Caco-2 (cell line): ENCODE measurements at places on chromosomes 3 and 15. TPM values are rescaled to one million over a fixed set of nuclear protein-coding genes. Genes with fewer than 3 reads are reported as not detected.

The NUP210 gene
- total RNA-seq = 58.5 and 63.7 TPM in 2 replicates

The GPR27 gene
- total RNA-seq = 0.32 and 0.39 TPM in 2 replicates

The AMT gene
- 1.6 and 2.5 TPM in 2 replicates for total RNA-seq

The PLXNB1 gene
- 149 and 164 TPM in 2 replicates for total RNA-seq

The MCF2L2 gene
- 3.9 and 4.6 TPM in 2 replicates for total RNA-seq

The GOLGA6B gene
- total RNA-seq = not detected in 2 replicates

The SLC15A2 gene
- total RNA-seq = 3.8 and 4.7 TPM in 2 replicates

The IL1RAP gene
- total RNA-seq = 5.1 and 6.2 TPM in 2 replicates

The PLA2G4D gene
- not detected in 2 replicates for total RNA-seq

- DNase-seq = no peak
These were observed 4.9 kb downstream of the CHAC1 start for GRCh38 chr15:40958146-40958545.

DNA sequence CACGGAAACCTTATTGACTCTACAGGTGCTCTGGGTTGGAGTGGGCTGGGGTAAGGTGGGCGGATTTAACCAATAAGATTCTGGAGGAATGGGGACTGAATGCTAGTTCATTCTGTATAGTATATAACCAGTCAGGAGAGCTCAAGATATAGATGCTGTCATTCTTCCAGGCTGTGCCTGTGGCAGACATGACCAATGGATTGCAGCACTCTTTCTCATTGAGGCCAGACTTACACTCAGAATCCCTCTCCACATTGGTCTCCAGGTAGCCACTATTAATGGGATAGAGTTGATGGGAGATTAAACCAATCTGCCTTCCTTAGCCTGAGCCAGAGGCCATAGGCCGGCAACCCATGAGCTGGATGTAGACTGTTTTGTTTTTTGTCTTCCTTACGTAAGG is 82.8 kb upstream of the MEF2A start:
- DNase-seq = no peak

GRCh38 chr15:70589221-70589620 is 174.1 kb downstream of the UACA start:
- no peak for DNase-seq

DNA sequence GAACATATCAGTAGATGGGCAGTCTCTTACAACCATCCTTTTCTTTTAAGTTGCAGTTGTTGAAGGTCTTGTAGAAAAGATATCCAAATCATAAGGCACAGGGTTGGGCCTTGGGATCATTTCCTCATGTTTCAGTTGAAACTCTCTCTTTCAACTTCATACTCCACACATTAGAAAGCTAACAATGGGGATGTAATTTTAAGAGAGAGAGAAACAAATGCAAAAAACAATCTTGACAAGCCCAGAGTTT is 747.9 kb downstream of the ROBO1 start:
- no peak for DNase-seq

- DNase-seq = no peak
These were observed 150.5 kb upstream of the POU1F1 start for GRCh38 chr3:87426918-87427317.

DNA sequence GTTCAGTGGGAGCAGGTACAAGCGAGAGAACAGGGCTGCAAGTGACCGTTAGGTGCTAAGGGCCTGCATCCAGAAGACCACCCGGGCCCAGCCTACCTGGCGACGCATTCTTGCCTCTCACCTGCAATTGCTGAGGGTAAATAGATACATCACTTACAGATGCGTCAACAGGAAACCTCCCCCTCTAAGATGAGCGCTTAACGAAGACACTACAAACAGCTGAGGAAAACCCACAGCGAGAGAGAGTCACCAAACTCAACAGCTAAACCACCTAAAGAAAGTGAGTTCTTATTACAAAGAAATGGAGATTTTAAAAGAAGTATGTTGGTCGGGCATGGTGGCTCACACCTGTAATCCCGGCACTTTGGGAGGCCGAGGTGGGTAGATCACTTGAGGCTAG is 157.9 kb downstream of the CHSY1 start:
- DNase-seq = no peak

GRCh38 chr3:153623834-153624233 is 461.8 kb downstream of the RAP2B start:
- DNase-seq = no peak

GRCh38 chr3:38740537-38740936 is 75.5 kb downstream of the SCN10A start:
- no peak for DNase-seq

DNA sequence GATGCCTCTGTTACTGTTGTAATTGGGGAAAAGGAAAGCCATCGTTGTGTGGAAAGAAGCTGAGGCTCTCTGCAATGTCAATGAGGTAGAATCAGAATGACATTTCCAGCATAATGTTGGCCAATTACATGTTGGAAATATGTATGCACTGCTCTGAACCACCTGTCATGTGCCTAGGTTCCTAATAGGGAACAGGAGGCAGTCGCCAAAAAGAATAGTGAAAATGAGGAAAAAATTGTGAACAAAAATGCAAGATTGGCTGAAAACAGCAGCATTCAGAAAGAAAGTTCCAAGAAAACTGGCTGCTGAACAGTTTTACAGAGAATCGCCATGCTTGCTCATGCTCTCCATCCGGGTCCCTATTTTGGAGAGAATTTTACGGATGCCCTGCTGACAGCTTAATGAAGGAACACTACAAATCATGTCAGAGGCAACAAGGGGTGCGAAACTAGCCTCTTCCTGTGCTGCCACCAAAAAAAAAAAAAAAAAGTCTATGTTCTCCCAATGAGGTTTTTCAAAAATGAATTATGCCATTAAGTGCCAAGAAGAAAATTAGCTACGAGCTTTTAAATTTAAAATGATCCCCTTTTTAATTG is 305.9 kb upstream of the ARRDC4 start:
- DNase-seq = no peak

DNA sequence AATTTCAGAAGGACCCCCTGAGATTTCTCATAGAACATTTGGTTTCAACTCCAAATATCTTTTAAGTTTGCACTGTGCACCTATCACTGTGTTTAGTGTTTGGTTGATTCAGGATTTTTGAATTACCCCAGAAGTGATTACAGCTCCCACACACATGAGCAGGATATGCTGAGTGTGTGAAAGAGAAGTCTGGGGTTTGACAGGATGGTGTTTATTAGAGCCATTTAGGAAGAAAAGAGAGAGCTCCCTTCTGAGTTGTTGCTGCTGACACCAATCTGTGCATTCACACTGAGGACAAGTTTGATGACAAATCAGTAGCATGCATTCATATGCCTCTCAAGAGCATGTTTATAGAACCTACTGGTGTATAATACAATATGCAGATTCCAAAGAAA is 118.1 kb downstream of the RPL22L1 start:
- no peak for DNase-seq

- DNase-seq = no peak
These were observed 3.0 kb downstream of the SPINT1 start for GRCh38 chr15:40846841-40847222.

- no peak for DNase-seq
These were observed at the start of gene CFAP91 for GRCh38 chr3:119702530-119703527. CFAP91 (plus strand) TSS chr3:119703022; CDS start chr3:119703099, 77 bp downstream.

DNA sequence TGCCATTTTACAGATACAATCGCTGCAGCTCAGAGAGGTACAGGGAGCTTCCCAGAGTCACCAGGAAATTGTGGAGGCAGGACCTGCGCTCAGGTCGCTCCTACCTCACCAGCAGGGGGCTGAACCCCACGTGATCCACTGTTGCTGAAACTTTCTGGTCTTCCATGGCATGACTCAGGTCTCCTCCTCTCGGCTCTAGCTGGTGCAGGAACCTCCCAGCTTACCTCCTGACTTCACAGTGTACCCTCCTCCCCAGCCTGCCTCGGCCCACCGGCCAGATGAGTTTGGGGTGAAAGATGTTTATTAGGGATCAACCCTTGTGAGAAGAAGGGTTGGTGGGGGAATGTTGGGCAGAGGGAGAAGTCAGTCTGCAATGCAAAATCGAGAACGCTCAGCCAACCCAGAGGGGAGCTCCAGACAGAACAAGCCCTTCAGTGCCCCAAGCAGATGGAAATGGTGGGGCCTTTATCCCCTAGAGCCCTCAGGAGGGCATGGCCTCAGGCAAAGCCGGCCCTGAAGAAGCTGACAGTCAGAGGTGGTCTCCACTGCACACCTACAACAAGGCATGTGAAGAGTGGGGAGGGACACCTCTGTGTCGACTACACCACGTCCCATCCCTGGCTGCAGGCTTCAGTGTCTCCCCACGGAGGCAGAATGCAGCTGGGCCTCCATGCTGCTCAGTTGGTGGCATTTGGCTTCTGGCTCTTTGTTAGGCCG is 118.6 kb upstream of the PRR20G start:
- DNase-seq = peak; percentile 35

- DNase-seq = no peak
These were observed 9.2 kb downstream of the LTF start for GRCh38 chr3:46455231-46456115.

DNA sequence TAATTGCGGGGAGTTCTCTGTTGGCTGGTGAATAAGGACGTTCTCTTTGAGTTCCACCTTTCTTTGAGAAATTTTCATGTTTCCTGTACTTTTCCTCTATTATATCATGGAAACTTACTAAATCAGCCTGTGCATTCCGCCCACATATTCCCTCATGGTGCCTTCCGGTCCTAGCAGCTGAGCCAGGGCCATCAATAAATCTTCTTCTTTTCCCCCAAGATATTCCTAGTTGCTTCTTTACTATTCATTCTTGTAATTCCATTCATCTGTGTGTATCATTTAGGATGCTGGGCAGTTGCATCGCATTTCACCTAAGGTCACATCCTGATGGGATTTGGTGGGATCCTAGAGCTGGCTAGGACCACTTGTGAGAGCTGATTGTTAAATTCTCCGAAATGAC is 139.2 kb downstream of the RBMS3 start:
- no peak for DNase-seq

DNA sequence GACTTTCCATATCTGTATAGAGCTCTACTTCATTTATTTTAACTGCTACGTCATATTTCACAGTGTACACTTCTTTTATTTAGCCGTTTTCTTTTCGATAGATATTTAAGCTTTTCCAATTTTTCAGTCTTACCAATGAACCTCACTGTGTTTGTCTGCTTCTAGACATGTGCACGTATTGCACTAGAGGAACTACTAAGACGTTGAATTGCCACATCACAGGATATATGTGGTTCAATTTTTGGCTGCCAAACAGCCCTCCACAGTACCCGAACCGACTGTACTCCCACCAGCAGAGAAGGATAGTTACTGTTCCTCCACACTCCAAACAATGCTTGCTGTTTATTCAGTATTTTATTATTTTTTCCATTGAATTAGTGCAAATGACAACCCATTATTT is 2.0 kb downstream of the NR1I2 start:
- no peak for DNase-seq

DNA sequence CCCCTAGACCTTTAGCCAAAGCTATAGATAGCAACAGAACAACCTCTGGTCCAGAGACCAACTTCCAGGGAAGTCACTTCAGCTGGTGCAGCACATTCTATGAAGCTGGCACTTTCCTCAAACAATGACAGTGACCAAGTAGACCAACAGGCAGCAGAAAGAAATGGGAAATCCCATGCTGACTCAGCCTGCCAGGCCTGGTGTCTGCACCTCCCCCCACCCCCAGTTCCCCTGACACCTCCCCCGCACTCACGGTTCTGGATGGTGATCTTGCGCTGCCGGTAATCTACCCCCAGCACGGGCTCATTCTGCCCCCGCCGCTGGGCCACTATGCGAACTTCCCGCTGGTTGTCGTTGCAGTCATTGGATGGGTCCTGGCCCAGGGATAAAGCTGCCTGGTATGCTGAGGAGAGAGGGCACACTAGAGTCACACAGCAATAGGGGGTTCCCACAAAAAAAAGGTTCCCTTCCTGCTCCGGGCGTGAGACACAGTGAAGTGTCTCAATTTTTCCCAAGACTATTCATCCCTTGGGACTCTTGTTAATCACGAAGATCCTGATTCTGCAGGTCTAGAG is 17.0 kb downstream of the ILDR1 start:
- DNase-seq = no peak

GRCh38 chr3:26681632-26682031 is 59.1 kb downstream of the LRRC3B start:
- DNase-seq = no peak

- no peak for DNase-seq
These were observed 19.4 kb upstream of the PTX3 start for GRCh38 chr3:157417247-157417646.

- DNase-seq = no peak
These were observed 34.1 kb upstream of the HACD2 start for GRCh38 chr3:123618768-123619484.

GRCh38 chr3:72615182-72615581 is 233.1 kb downstream of the SHQ1 start:
- no peak for DNase-seq

- no peak for DNase-seq
These were observed 908.4 kb downstream of the EPHA3 start for GRCh38 chr3:90015688-90016356.

DNA sequence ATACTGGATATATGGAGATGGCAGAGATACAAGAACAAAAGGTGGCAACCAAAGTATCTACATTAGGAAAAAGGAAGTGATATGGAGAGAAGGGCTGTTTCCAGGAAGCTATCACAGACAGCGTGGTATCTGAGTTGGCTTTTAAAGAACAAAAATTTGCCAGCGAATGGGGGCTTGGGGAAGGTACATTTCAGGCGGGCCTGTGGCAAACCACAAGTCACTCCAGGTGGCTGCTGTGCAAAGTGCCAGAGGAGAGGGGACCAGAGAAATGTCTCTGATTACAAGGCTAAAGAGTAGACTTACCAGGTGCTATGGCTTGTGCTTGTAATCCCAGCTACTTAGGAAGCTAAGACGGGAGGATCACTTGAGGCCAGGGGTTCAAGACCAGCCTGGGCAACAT is 91.1 kb downstream of the MSL2 start:
- no peak for DNase-seq

DNA sequence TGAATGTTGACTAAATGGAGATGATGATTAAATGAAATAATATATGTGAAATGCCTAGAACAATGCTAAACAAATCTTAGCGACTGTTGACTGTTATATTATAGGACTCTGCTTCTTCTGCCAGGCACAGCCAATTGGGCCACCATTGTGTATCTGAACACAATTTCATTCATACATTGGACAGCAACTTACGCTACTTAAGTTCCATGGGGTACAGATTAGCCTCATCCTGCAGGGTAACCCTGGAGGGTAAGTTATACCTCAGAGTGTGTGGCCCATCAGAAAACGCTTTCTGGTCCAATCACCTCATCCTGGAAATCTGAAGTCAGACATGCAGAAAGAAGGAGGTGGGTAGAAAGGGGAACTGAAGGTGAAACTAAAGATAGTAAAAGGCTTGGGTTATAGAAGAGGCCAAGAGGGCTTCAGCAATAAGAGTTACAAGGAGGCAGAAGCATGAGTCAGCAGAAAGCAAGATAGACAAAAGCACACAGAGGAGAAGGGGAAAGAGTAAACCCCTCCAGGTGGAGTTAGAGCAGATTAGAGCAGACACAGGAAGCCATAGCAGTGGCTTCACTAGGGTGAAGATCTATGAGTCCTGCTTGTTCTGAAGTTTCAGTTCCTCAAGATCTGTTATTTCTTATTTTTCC is 119.3 kb upstream of the SLC24A5 start:
- DNase-seq = no peak

DNA sequence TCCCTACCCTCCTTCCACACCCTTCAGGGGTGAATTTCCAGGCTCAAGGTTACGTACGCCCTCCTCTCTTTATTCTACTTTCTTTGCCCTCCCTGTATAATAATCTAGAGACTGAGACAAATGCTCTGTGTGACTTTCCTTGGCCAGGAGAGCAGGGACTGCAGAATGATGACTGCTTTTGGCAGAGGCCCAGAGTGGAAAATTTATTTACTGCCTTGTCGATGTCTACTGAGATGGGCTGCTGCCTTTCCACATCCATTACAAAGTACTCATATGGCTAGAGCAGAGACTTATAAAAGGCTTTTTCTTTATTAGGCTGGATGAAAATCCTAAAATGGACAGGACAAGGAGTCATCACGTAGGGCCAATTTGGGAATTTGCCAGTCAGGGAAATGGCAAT is 576.2 kb downstream of the TUSC7 start:
- DNase-seq = no peak
